Aorta (tissue), 5 donors: ENCODE measurements at places on chromosomes 11 and 22. TPM values are rescaled to one million over a fixed set of nuclear protein-coding genes. Genes with fewer than 3 reads are reported as not detected.

INSC gene
- 1.3 TPM for total RNA-seq

FAT3 gene
- 37.5 TPM for total RNA-seq

OR5AL1 gene
- total RNA-seq, result not detected

HBG2 gene
- total RNA-seq, result 0.78 TPM

CNGA4 gene
- total RNA-seq, result not detected

MDK gene
- total RNA-seq, result 23.4 TPM

PKDREJ gene
- total RNA-seq, result 0.15 TPM

BCO2 gene
- total RNA-seq, result 6.1 TPM

TRIM22 gene
- total RNA-seq, result 109 TPM

APOC3 gene
- total RNA-seq, result not detected
